ENCODE measurements at places on chromosomes 7 and 10.
A peak's percentile ranks its signal among the peaks of the same experiment; 100 is the strongest.

DNA sequence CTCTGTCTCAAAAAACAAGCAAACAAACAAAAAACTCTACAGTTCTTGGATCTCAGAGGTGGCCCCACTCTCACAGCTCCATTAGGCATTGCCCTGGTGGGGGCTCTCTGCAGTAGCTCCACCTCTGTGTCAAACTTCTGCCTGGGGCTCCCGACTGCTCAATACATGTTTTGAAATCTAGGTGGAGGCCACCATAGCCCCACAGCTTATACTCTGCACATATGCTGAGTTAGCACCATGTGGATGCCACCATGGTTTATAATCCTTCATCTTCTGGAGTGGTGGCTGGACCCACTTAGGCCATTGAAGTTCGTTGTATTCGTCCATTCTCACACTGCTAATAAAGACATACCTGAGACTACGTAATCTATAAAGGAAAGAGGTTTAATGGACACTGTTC is 78.4 kb downstream of the SEPTIN14 start:
- no peak for DNase-seq

DNA sequence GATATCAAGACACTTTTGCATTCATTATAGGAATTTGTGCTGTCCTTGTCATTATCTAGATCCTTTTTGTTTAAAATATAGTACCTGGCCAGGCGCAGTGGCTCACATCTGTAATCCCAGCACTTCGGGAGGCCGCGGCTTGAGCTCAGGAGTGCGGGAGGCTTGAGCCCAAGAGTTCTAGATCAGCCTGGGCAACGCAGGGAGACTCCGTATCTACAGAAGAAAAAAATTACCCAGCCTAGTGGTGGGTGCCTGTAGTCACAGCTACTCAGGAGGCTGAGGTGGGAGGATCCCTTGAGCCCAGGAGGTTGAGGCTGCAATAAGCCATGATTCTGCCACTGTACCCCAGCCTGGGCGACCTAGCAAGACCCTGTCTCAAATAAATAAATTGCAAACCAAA is 621 bp upstream of the MORN4 start:
- DNase-seq, result no peak

DNA sequence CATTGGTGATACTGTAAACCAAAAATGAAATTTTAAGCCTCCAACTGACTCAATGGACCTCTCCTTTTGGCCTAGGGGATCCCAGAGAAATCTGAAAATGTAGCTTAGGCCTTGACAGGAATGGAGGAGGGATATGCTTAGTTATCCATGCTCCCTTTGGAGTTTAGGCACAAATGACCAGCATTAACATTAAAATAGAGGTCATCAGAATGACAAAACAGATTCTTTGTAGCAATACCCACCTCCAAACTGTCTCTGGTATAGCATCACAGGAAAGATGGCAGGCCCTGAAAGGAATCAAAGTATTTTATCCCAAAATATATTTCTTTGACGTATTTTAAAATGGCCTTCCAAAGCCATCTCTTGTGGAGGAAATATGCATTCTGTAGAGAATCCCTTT is 39.1 kb upstream of the LRRN3 start:
- DNase-seq, result no peak

GRCh38 chr7:151210087-151210854 is at the start of gene H2BK1:
H2BK1 (minus strand) TSS chr7:151210488; CDS start chr7:151210318, 170 bp downstream.
- DNase-seq, result no peak

- no peak for DNase-seq
These were observed 74.0 kb downstream of the DGKI start for GRCh38 chr7:137772748-137773147.

DNA sequence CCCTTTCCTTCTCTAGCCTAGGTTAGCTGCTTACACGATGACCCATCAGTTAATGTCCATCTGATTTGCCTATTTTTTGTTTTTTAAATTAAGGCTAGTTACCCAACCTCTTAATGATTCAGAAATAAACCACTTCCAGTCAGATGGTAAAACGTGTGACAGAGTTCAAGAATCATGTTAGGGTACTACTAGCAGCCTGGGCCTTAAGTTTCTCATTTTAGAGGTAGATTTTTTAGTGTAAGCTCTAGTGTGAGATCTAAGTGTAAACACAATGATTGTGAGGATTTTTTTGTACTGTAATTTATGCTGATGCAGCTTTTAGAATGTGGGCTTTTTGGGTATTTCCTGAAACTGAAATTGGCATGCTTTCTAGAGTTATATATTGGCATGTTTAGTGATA is 130.0 kb downstream of the CDK14 start:
- no peak for DNase-seq

DNA sequence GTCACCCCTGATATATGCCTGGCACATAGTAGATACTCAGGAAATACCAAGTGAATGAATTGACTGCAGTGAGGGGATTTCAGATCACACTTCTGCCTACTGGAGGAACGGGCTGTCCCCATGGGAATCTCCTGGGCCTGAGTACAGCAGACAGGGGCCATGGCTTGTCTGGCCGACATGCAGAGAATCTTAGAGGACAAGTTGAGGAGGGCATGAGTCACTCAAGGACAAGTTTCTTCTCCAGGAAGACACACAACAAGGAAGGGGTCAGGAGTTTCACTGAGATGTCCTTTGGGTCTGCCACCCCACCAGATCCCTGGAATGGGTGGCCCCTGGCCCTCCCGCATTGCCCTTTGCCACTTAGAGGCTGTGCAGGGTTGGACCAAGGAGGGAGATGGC is 20.7 kb downstream of the PLPP4 start:
- DNase-seq, result no peak

GRCh38 chr7:120394595-120394994 is 121.6 kb downstream of the KCND2 start:
- no peak for DNase-seq

GRCh38 chr7:138025215-138026186 is 23.6 kb upstream of the CREB3L2 start:
- no peak for DNase-seq

GRCh38 chr10:102804382-102805055 is 32.7 kb downstream of the CYP17A1 start:
- no peak for DNase-seq

- no peak for DNase-seq
These were observed 108.4 kb upstream of the SDK1 start for GRCh38 chr7:3192669-3193068.

DNA sequence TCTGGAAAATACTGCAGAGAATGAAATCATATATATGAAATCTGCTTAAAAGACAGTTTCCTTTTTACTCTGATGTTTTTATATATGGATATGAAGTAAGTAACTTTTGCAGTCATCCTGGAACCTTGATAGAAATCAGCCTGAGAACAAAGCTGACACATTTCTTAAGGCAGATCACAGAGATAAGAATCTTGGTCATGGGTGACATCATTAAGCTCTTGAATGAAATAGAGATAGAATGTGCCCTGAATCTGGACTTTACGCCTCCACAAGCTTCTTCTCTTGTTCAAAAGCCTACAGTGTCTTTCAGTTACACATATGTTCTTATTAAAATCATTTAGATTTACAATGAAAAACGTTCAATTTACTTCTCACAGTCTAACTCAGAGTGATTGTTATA is 319.1 kb upstream of the CNTNAP2 start:
- no peak for DNase-seq

- DNase-seq, result no peak
These were observed 143.0 kb upstream of the HDAC9 start for GRCh38 chr7:18352339-18353255.

- no peak for DNase-seq
These were observed 142.3 kb downstream of the VPS50 start for GRCh38 chr7:93374345-93374940.

- no peak for DNase-seq
These were observed 23.0 kb upstream of the GRID1 start for GRCh38 chr10:86389441-86390193.

- no peak for DNase-seq
These were observed 13.9 kb downstream of the VCL start for GRCh38 chr10:74011770-74012169.

- no peak for DNase-seq
These were observed 4.5 kb upstream of the TFPI2 start for GRCh38 chr7:93894966-93895640.

- DNase-seq, result no peak
These were observed 398.3 kb downstream of the DPP6 start for GRCh38 chr7:154450451-154450850.

DNA sequence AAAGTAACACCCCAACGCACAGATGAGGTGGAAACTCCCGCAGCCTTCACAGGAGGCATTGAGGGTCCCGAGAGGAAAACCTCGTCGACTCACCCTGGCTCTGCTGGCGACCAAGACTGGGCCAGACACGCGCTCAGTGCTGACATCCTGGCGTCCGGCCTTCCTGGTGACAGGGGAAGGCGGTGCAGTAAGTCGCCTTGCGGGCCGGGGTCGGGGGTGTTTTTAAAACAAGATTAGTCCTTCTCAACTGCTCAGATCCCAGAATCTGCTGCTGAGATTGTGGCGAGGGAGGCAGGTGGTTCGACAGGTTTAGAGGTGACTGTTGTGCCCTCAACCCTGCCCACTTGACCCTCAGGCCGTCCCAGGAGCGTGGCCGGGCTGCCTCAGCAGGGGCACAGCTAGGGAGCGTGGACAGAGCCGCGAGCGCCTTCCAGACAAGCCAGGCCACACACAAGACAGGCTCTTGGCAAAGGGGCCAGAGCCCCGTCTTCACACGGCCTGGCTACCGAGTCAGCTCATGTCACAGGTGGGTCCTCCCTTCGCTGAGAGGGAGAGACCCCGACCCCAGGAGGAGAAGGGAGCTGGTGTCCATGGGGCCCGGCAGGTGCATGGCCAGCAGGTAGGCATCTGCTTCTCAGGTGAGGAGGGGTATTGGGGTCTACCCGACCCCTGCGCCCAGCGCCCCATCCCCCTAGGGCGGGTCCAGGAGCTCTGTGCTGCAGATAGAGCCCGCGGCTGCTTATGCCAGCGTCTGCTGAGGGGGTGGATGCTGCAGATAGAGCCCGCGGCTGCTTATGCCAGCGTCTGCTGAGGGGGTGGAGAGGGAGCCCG is 81.6 kb downstream of the DNAJB6 start:
- DNase-seq, result no peak

DNA sequence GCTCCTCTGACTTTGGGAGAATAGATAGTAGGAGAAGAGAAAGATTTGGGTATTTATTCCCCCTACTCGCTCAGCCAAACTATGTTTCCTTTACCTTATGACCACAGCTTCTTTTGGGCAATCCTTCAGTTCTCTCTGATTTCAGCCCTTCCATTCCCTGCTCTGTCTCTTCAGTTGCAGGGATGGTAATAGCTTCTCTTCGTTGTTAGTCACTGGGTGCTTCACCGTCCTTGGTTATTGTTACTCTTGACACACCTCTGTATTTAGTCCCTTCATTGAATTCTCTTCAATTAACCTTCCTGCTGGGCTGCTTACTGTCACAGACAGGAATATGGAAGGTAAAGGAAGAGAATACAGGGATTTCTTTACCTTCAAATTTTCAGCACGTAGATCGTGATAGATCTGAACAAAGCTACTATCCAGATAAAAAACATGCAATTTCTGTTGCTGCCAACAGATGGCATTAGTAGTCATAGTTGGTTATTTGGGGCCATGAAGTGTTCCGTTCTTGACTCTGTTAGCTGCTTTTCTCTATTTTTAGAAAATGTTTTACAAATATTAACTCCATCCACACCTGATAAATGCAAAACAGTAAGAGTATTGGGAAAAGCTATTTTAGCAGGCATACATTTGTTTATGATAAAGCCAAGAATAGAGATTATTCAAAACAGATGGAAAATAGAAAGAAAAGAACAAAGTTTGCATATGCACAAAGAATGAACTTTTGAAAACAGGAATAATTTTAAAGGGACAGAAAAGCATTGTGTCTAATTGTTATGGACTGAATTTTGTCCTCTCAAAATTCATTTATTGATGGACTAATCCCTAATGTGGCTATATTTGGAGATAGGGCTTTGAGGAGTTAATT is 14.0 kb upstream of the PTTG1IP2 start:
- DNase-seq, result no peak

DNA sequence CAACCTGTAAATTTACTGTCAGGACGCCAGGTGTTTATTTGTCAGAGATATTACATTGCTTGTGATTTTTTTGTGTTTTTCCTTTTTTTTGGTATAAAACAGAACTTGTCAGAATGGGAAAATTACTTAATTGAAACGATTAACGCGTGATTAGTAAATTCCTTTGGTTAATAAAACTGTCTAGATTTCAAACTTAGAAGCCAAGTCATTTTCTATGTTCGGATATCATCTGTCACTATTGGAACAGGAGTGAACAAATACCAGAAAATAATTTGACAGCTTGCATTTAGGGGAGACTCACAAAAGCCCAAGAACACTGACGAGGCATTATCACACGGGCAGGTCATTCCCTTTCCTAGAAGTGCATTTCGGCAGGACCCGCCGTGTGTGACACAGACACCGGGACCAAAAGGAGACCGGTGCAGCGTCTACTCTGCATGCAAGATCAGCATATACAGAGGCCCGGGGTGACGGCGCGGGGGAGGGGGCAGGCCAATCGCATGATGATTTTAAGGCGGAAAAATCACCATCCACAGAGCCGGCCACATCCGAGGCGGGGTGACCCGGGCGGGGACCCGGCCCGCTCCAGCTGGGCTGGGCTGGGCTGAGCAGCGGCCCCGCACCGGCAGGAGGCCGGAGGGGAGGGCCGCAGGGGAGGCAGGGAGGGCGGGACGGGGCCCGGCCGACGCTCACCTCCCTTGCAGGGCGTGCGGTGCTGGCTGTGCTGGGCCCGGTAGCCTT is 841 bp downstream of the GLUD1 start:
- DNase-seq, result peak; percentile 32

- DNase-seq, result no peak
These were observed 122.7 kb upstream of the STEAP4 start for GRCh38 chr7:88429382-88429781.

- no peak for DNase-seq
These were observed 462.8 kb downstream of the GALNT17 start for GRCh38 chr7:71594736-71595135.

DNA sequence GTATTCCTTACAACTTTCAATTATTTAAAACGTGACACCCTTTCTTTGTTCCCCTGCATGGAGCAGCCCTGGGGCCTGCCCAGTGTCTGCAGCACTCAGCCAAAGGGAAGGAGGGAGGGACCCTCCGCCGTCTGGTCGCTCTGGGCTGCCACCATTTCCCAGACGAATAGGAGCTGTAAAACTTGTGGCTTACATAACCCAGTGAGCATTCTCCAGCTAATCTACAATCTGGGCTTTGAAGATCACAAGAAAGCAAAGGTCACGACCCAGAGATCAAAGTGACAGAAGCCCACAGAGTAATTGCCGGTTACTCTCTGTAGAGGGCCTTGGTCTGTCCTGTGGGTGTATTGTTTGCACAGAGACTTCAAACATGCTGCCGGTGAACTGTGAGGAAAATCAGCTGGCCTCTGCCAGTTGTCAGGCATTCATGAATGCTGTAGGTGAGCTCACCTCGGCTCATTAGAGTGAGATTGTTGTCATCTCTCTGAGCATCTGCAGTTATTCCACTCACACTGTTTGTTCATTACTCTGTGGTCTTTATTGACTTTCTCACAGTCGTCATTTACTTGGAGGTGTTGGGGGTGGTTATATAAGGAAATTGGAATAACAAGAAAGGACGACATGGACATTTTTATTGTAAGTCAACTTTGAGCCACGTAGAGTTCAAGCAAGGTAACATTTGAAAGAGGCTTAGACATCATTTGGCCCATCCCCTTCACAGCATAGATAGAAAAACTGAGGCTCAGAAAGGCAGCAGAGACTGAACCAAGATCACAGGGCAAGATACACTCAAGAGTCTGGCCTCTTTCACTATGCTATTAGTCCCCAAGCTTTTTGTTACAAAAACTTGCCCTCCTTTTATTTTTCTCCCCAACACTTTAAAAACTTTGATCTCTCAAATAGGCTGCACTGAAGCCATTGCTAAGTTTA is 619.8 kb downstream of the LRMDA start:
- DNase-seq, result no peak

Measured in 8988T (cell line).